ENCODE measurements at places on chromosomes 13 and 19.

DNA sequence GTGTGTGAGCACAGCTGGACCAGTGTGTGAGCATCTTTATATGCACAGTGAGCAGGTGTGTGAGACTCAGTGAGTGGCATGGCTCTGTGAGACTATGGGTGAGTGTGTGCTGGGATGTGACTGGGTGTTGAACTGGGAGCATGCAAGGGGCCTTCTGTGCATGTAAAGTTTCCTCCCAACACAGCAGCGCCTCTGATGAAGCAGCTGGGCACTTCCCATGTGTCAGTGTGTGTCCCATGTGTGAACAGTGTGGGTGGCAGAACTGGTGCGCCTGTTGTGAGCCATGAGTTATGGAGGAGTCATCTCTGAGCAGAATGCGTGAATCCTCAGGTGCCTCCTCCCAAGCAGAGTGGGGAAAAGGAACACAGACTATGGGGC, 24.1 kb downstream of the LGALS16 start:
- no peak for DNase-seq

DNA sequence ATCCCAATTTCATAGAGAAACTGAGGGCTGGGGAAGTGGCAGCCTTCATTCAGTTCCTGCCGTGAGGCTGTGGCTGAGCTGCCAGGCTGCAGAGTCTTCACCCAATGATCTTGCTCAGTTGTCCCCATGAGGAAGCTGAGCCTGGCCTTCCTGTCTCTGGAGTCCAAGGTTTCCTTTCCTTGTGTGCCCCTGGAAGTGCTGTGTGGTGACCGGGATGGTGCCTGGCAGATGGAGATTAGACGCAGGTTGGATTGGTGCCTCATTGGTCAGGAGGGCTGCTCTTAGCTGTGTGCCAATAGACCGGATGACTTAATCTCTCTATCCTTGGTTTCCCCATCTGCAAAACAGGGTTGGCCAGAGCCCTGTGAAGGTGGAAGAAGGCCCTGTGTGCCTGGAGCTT, 24.6 kb downstream of the DNM2 start:
- no peak for DNase-seq

GRCh38 chr19:16200038-16201010, 2.6 kb downstream of the AP1M1 start:
- no peak for DNase-seq

- no peak for DNase-seq
These were observed 8.0 kb downstream of the SGTA start for GRCh38 chr19:2774953-2775555.

- no peak for DNase-seq
These were observed 5.4 kb downstream of the DIAPH3 start for GRCh38 chr13:60158321-60158801.

GRCh38 chr19:5091684-5092480, 123.0 kb downstream of the KDM4B start:
- no peak for DNase-seq

- no peak for DNase-seq
These were observed 93.9 kb downstream of the LIG4 start for GRCh38 chr13:108121406-108121805.

- no peak for DNase-seq
These were observed 18.8 kb upstream of the RANBP3 start for GRCh38 chr19:5996623-5997320.

GRCh38 chr13:98133946-98134345, 8.9 kb upstream of the FARP1 start:
- no peak for DNase-seq

Measured in effector CD8-positive, alpha-beta T cell (primary cell).